ENCODE measurements at places on chromosomes 6 and 20. TPM values are rescaled to one million over a fixed set of nuclear protein-coding genes. Genes with fewer than 3 reads are reported as not detected.

DNA sequence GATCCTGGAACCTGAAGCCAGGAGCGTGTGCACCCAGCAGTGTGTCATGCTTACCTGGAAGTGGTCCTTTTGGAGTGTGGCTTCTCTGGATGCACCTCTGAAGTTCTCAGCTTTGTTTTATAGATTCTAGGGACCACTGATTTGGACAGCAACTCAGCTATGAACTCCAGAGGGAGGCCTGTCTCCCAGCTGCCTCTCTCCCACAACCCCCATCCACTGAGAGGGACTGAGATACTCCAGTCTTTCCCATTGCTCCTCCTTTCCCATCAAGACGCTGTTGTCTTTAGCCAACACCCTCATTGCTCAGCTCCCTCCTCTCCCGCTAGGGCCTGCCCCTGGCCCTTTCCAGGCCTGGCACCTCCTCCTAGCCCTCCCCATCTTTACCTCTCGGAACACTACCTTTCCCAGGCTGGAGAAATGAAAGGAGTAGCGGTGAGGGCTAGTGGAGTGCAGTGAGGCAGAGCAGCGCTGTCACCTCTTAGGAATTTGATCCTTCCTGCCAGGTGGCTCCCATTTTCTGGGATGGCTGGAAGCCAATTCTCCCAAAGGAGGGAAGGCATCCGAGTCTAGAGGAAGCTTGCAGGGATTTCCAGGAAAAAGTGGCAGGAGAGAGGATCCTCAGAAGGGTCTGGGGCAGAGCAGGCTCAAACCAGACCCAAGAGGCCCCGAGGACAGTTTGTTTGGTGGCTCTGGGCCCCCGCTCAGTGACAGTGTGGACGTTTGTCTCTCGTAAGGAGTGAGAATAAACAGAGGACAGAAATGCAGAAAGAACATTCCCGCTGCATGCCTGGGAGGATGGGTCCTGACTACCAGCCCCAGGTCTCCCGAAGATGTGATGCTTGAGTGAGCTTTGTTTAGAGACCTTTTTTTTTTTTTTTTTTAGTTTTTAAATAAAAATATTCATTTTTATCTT lies at the start of gene LRRN4:
TSS of gene LRRN4 (minus strand) at position 285 of the 913 bp plus-strand sequence. CDS start 1,261 bp downstream, outside the sequence.
- no peak for DNase-seq

TP53TG5 gene
- total RNA-seq: 1.4 TPM

- DNase-seq: no peak
These were observed 142.9 kb downstream of the HIVEP2 start for GRCh38 chr6:142802124-142802523.

- DNase-seq: no peak
These were observed 27.1 kb downstream of the ADNP start for GRCh38 chr20:50904067-50904570.

DNA sequence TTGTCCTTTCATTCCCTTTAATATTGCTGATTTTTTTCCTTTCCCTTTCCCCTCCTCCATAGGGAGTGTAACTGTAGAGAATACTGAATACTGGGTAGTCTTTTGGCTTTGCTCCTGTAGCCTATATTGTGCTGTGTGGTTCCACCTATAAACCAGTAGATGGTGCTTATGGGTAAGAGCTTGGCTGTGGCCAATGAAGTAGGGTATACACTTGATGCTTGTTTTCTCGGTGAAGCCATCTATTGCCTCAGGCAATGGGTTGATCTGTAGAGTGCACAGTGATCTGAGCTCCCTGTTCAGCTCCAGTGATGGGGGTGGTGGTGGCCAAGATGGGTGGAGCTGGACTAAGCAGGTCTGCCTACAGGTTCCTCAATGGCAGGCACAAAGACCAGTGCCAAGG lies 203.3 kb upstream of the IMPG1 start:
- no peak for DNase-seq

SLC35D3 gene
- total RNA-seq: 0.92 TPM

DNA sequence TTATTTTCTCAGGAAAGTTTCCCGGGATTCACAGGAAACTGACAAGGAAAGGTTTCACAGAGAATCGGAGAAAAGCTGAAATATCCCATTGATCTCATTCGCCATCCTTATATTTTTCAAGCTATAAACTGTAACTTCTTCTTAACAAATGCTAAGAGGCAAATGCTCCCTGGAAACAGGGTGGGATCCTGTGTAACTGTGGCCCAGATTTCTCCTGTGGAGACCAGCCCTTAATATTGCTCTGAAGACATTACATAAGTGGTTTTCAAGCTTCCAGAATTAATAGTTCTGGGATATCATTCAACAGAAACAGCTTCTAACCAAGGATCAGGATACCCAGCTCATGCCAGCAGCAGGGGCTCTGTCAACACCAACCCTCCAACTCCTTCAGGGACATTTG lies 69.2 kb downstream of the THBS2 start:
- DNase-seq: no peak

DNA sequence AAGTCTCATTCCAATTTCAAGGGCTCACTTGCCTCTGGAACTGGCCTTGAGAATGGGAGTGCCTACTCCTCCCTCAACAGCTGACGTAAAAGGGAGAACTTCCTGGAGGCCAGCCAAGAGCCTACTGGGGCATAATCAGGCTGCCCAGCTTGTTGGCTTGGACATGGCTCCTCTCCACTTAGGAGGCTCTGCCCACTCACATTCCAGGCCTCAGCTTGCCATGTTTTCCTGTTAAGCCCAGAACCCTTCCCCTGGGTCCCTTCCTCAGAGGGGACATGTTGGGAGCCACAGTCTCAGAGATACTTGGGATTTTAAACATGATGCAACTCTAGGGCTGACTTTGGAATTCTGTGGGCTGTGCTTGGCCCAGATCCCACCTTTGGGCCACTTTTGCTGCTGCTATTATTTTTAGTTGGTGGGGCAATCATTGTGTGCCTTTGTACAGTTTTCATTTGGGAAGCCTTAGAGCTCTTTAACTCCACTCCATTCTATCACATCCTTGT lies 31.5 kb upstream of the ADTRP start:
- peak; percentile 94 for DNase-seq

GRCh38 chr6:167054987-167055386 lies 55.8 kb downstream of the CEP43 start:
- DNase-seq: no peak

OGFR gene
- total RNA-seq: 39.3 TPM

SMLR1 gene
- total RNA-seq: not detected

BPIFB4 gene
- not detected for total RNA-seq

DNA sequence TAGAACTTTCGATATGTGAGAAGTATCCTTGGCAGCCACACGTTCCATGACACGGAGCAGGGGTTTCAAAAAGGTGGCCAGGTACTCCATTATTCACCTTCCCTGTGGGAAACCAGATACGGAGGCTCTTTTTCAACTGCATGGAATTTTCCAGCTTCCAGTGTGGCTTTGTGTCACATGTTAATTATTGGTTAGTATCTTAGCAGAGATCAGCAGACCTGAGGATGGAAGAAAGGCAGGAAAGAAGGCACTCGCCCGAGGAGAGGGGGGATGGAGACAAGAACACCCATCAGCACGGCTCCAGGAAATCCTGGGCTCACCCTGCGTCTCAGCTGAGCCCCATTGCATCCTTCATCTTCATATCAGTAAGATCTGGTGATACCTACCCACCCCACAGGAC lies 115.5 kb downstream of the PXDC1 start:
- no peak for DNase-seq

DNA sequence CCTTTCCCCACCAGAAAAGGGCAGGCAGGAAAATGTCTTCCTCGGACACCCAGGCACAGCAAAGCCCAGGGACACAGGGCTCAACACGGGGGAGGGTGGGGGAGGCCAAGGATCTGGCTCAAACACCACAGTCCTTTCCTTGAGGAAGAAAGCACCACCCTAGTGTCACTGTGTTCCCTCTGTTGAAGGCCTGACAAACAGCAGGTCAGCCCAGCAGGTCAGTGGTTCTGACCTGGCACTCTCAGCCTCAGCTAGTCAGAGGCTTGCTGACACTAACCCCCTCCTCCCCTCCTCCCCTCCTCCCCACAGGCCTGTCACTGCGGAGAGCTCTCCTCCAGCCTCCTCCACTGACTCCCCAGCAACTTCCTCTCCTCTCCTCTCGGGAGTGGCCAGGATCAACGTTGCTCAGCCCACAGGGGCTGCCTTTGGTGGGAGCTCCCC lies 239.6 kb downstream of the LRFN2 start:
- DNase-seq: no peak

DNA sequence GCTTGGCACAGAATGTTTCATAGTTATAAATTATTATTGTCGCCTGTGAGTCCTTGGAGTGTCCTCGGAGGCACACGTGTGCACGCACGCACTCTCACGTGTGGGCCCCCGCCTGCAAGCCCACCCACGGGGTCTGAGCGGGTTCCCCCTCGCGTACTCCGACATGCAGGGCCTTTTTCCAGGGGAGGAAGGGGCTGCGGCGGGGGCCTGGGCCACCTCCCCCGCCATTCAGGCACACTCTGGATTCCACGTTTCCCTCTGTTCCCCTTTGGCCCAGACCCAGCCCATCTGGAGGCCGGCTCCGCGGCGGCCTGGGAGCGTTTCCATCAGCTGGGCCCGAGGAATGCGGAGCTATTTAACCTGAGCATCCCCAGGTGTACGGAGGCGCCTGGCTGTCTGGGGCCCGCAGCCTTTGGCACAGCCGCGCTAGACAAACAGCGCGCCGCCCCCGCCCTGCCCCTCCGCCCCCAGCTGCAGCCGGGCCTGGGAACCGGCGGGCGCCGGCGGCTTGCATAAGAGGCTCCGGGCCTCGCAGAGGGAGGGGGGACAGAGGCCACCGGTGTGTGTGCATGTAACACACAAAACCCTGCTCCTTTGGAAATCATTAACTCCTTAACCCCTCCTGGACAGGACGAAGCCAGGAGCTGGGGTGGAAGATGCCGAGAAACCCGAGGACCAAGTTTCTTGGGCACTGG lies 3.3 kb downstream of the ID1 start:
- peak; percentile 91 for DNase-seq

DNA sequence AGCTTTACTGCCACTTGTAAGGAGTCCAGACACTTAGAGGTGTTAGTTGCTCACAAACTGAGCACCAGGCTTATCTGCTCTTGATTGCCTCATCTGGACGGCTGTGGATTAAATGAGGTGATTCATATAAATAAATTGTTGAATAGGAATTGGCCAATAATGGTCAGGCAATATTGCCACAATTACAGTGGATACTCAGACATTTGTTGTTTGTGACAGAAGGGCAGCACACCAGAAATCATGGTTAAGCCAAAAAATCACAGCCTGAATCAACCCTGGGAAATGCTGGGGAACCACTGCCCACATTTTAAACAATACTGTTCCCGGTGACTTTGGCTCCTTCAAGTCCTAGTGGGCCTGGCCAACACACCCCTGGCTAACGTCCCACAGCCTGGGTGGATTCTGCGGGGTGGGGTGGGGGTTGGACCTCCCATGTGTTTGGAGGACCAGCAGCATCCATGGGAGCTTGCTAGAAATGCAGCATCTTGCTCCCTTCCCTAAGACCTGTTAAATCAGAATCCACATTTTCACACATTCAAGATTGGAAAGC lies 29.5 kb upstream of the SPDEF start:
- no peak for DNase-seq

DNA sequence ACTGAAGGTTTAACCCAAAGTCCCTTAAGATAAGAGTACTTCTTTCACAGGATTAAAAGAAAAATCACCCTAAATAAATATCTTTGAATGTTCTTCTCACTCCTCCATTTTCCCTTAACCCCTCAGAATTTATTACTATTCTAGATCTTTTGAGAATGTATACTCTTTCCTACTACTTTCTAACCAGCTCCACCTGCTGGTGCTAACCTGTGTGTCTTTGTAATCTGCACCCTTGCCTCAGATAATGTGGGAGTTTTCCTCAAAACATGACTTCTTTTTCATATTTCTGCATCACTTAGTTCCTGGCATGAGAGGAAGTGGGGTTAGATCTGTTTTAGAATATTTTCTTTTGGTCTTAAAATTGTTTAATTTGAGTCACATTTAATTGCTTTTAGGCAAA lies 394.2 kb downstream of the BMP2 start:
- DNase-seq: peak; percentile 70

- DNase-seq: no peak
These were observed 204.2 kb upstream of the ASCC3 start for GRCh38 chr6:101085327-101085726.

DNA sequence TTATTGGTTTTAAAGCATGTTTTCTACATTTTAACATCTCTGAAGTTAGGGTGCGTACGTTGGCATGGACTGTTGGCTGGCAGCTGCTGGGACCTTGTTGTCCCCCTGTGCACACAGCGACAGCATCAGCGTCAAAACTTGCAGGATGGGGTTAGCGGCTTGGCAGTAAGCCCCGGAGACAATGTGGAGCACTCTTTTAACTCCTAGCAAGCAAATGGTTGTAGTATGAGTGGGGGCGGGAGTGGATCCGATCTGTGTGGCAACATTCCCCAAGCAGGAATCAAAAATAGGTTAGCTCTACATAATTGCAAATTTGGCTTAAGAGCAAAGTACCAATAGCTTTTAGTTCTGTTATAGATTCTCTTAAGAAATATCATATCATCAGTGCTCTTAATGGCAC lies 70.1 kb downstream of the NRN1 start:
- DNase-seq: no peak

DNA sequence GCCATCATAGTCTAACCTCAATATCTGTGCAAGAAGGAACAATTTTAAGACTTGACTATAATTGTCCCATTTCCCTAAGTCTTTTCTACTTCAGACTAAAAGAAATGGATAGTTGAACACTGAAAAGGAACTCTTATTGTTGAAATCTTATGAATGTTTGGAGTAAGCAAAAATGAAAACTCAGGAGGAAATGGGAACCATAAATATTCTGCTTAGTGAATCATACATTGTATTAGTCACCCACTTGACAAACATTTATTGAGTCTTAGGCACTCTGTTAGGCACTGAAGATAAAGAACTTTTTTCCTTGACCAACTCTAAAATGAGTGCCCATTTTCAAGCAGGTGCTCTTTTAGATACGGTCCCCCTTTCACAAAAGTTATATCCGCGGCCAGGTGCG lies 8.7 kb downstream of the CCDC170 start:
- no peak for DNase-seq

EYS gene
- total RNA-seq: 0.16 TPM

ZSCAN31 gene
- total RNA-seq: 6.3 TPM

DNA sequence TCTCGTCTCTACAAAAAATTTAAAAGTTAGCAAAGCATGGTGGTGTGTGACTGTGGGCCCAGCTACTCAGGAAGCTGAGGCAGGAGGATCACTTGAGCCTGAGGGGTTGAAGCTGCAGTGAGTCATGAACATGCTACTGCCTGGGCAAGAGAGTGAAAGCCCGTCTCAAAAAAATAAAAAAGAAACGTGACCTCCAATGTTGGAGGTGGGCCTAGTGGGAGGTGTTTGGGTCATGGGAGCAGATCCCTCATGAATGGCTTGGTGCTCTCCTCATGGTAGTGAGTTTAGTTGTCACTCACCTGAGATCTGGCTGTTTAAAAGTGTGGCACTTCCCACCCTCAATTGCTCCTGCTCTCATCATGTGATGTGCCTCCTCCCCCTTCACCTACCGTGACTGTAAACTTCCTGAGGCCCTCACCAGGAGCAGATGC lies 24.3 kb downstream of the RBL1 start:
- no peak for DNase-seq

DNA sequence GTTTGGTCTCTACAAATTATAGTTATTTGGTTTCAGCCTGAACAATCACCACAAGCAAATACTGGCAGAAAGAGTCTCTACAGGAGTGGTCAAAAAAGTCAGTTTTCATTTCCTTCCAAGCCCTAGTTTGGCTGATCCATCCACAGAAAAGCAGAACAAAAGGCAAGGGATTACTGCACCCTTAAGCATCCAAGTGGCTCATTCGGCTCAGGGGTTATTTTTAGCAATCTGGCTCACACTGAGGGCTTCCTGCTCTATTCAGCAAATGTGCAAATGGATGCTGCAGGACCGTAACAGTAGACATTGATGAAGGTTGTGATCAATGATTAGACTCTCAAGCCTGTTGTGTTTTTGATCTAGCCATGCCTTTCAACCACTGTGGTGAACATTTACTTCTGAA lies 62.2 kb upstream of the FABP7 start:
- no peak for DNase-seq

SNAP25 gene
- total RNA-seq: 10.5 TPM

XKR7 gene
- total RNA-seq: 0.13 TPM
